Kidney capillary endothelial cell (primary cell): ENCODE measurements at places on chromosomes 3 and 15.

DNA sequence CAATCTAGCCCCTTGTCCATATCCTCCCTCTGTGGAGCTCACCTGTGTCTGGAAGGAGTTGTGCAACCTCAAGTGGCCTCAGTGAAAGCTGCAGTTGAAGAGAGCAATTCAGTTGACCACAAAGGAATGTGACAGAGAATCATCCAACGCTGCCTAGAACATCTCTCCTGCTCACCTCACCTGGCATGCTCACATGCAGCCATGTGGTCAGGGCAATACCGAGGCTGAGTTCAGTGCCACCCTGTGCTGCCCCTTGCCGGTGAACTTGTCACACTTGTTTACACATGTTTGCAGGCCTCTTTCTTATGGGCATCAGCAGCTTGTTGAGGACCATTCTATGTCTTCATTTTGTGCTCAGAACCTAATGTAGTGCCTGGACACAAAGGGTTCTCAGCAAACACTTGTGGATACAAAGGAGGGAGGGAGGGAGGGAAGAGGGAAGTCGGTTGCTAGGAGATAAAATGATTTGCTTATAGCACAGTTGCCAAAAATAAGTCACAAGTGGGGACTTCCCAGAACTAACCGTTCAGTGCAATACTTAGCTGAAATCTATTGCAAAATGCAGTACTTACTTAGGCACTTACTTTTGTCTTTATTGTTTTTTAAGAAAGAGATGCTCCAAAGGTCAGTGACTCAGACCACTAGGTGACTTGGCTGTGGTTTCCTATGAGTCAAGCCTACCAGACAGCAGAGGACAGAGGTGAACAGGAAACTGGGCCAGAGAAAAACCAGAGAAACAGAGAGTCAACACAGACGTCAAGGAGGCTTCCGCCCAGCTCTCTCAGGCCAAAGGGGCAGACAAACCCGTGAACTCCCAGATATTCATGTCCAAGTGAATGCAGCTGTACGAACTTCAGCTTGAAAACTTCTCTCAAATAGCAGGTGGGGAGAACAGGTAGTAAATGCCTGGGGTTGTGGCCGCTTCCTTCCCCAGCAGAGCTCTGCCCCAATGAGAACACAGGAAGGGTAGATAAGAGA, 227.8 kb upstream of the CTNNB1 start:
- peak; percentile 98 for DNase-seq

GRCh38 chr3:24773798-24774197, 279.1 kb upstream of the THRB start:
- DNase-seq: peak; percentile 62

DNA sequence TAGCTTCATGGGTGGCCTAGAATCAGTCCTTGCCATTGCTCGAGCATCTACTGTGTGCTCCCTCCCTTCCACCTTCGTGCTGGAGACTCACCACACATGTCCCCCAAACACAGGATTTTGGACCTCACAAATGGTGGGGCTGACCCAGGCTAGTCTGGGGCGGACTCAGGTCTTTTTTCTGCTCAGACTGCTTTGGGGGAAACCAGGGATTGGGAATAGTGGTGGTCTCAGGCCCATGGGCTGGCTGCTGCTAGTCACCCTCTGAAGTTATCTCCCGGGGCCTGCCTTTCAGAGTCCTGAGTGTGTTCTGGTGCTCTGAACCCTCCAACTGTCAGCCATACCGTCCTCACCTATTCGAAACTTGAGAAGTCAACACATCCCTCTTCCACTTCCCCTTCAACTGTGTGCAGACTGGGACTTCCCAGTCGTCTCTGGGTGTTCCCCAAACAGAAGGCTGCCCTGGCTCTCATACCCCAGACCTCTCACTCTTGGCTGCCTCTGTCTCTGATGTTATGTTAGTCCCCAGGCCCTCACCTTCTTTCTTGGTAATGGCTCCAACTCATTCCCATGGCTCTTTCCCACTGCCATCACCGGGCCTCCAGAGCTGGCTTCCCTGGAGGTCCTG, 46.0 kb downstream of the PPCDC start:
- DNase-seq: no peak

GRCh38 chr3:193842832-193843473, 249.9 kb downstream of the OPA1 start:
- DNase-seq: no peak

DNA sequence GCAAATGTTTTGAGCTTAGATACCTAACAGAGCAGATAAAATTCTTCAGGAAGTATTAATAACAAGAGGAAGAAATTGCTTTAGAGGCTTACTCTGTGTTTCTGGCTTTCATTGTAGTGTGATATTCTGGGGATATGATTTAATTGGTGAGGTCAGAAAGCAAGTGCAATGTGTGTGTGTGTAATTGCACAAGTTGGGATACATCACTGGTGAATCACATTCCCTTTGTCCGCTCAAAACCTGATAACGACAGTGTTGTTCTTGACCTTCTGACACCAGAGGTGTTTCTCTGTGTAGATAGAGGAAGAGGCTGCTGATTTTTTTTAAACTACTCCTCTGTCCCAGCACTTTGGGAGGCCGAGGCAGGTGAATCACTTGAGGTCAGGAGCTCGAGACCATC, 161.1 kb downstream of the CACNA2D3 start:
- DNase-seq: no peak

DNA sequence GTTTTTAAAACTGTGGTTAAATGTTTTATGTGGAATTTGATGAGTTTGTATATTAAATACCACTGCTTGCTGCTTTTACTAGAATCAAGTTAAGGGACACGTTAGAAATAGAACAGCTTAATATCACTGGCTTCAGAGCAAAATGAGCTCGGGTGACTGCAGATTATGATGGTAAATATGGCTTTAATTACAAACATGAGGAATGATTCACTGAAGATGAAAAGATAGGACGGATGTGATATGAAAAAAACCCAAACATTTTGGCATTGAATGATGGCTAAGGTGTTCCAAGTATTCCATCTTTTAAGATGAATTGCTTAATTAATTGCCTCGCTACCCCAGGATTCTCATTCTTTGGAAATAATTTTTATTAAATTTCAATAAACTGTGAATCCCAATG, 33.7 kb downstream of the SLC24A1 start:
- no peak for DNase-seq

DNA sequence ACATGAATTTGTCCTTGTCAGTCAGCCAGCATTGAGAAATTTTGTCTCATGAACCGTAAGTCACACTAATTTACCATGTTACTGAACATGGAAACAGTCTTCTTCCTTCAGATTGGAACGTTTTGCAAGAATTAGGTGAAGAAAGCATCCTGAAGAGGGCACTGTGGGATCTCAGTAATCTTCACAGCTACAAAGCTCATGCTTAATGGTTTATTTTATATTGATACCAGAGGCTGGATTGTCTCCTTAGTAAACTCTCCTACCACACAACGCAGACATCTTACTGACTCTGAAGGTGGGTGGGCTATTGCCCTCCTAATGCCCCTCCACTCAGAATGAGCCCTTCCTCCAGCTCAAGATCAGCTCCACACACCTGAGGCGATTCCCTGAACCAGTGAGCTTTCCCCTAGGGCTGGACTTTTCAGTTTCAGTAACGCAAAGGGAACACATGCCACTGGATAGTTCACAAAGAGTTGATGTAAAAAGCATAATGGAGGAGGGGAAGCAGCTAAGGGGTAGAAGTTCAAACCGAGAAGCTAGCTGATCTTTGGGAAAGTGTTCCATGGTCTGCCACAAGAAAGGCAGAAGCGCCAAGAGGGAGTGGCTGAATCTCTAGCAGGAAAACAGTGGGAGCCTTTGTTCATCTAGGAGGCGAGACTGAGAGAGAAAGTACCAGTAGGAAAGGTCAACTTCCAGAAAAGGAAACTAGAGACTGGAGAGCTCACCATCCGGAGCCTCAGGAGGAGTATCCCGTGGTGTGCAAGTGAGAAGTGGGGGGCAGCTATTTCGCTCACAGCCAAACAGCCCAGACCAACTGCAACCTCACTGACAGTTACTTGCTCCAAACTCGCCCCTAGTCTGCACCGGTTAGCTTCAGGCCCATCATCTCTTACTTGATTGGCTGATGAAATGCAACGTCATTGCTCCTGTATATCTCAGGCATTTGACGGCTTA, at the start of gene SLC9C1:
TSS of gene SLC9C1 (minus strand) at position 849 of the 954 bp plus-strand sequence. CDS start 7,425 bp downstream, outside the sequence.
- peak; percentile 58 for DNase-seq

DNA sequence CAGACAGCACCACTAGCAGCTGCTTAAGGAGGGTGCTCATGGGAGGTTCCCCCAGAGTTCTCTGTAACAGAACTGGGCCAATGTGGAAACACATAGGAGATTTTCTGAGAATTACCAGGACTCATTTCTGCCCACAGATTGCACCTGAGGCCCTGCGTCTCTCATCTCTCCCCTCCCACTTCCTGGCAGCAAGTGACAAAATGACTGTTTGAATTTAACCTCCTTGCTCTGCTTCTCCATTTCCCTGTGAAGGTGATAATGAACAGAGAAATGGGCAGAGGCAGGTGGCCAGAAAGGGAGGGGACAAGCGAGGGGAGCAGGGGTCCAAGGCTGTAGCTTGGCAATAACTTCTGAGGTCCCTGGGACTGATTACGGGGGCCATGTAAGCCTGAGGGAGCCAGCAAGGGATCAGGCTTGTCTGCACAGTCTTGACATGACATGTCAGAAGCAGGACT, 8.0 kb downstream of the EPHB1 start:
- DNase-seq: no peak

DNA sequence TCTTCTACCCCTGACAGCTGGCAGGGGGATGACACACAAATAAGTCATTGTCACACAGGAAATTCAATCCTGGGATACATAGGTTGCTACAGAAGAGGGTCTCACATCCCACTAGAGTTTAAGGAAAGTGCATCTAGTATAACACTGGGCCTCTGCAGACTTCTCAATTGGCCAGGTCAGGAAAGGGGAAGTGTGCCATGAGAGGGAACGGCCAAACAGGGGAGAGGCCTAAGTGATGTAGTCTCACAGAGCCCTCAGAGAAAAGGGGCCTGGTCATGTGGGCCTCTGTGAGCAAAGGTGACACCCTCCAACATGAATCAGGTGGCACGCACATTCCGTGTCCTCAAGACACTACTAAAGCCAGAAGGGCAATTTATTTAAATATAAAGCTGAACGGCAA, 11.2 kb downstream of the ZXDC start:
- DNase-seq: no peak

GRCh38 chr3:190044142-190044541, 76.6 kb downstream of the P3H2 start:
- DNase-seq: no peak

- DNase-seq: no peak
Measured at GRCh38 chr3:151452841-151453240, 8.0 kb downstream of the IGSF10 start.

GRCh38 chr3:69997631-69998307, 1.8 kb upstream of the SAMMSON start:
- DNase-seq: no peak

DNA sequence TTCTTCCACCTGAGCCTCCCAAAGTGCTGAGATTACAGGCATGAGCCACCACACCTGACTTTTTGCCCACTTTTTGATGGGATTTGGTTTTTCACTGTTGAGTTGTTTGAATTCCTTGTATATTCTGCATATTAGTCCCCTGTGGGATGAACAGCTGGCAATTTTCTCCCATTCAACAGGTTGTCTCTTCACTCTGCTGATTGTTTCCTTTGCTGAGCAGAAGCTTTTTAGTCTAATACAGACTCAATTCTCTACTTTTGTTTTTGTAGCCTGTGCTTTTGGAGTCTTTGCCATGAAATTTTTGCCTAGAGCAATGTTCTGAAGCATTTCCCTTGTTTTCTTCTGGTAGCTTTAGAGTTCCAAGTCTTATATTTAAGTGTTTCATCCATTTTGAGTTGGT, 62.7 kb upstream of the MFGE8 start:
- DNase-seq: no peak

- no peak for DNase-seq
Measured at GRCh38 chr15:26806151-26806550, 33.3 kb upstream of the GABRB3 start.

GRCh38 chr3:8762607-8763377, 6.6 kb downstream of the OXTR start:
- DNase-seq: no peak

DNA sequence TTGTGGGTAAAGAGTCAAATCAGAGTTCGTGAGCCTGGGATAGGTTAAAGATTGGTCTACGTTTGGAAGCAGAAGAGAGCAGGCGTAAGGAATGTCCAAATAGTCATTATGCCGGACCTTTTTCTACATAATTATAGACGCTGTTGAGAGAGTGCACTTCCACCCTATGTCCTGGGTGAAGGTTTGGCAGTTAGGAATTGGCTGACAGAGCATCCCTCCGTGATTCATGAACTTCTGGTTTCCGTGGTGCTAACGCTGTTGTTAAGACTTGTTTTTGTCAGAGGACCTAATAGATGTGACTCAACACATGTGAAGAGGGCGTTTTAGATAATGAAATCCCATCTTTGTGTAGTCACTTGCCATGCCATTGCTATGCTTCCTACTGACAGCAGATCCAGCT, 1.1 kb downstream of the EAF1 start:
- DNase-seq: no peak

- no peak for DNase-seq
Measured at GRCh38 chr3:128620268-128620691, 30.3 kb downstream of the RPN1 start.

DNA sequence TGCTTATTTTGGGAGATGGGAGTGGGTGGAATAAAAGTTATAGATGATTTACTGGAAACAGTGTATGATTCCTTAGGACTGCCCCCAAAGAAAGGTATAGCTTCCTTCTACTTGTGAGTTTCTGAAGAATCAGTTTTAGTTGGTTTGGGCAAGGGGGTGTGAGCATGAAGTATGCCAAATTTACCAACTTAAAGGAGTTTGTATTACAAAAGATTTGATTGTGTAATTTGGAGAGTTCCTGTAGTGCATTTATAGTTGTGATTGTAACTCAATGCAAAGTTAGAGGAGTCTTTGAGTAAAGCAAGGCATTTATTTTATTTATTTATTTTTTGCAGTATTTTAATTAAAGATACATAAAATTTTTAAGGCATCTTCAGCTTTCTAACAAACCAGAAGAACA, 42.8 kb downstream of the TSC22D2 start:
- DNase-seq: no peak

DNA sequence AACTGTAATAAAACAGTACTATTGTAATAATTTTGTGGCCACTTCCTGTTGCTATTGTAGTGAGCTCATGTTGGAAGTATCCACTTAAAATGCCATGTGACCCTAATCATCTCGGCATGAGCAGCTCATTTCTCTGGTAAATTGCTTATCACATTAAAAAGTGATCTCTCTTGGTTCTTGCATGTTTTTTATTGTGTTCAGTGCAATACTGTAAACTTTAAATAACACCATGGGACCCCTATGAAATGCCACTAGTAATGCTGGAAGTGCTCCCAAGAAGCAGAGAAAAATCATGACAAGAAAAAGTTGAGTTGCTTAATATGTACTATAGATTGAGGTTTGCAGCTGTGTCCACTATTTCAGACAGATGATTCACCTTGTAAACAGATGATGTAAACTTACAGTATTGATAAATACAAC, 45.6 kb downstream of the NMD3 start:
- peak; percentile 45 for DNase-seq

GRCh38 chr3:122679085-122679881, 1.4 kb upstream of the PARP14 start:
- DNase-seq: peak; percentile 70

GRCh38 chr15:43125100-43125661, 8.2 kb upstream of the TMEM62 start:
- DNase-seq: no peak
